ENCODE measurements at places on chromosomes 5 and 9.

- no peak for DNase-seq
These were observed 1637.8 kb upstream of the C9orf72 start for GRCh38 chr9:29211003-29211579.

GRCh38 chr5:948472-949274, 56.0 kb downstream of the TRIP13 start:
- DNase-seq: no peak

GRCh38 chr9:105006514-105006913, 78.6 kb upstream of the ABCA1 start:
- no peak for DNase-seq

DNA sequence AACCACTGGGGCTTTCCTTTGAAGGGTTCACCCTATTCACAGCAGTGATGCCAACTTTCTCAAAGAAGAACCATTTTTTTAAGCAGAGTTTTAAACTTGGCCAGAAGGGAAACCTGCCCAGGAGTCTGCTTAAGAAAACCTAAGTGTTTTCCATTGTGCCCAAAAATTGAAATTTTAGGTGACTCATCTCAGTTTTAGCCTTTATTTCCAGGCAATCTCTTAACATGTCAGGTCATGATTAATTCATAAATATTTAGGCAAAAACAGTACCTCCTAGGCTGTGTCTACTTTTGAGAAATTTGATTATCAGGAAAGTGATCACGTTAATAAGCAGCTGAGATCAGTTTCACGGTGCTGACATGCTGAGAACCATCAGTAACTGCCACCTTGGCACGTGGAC, 61.9 kb downstream of the TLE1 start:
- DNase-seq: no peak

DNA sequence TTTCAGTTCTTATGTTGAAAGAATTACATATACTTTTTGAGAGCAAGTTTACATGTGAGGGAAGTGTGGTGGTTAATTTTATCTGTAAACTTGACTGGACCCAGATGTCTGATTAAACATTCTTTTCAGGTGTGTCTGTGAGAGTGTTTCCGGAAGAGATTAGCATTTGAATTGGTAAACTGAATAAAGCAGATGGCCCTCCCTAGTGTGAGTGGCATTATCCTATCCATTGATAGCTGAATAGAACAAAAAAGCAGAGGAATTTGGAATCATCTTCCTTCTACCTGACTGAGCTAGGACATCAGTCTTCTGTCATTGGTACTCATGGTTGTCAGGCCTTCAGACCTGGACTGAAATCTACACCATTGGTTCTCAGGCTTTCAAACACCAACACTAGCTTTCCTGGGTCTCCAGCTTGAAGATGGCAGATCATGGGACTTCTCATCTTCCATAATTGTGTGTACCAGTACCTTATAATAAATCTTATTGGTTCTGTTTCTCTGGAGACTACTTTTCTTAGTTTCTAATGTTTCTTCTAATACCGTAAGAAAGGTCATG, 36.6 kb downstream of the NREP start:
- no peak for DNase-seq

- no peak for DNase-seq
These were observed 154.6 kb downstream of the SYK start for GRCh38 chr9:90956026-90956810.

DNA sequence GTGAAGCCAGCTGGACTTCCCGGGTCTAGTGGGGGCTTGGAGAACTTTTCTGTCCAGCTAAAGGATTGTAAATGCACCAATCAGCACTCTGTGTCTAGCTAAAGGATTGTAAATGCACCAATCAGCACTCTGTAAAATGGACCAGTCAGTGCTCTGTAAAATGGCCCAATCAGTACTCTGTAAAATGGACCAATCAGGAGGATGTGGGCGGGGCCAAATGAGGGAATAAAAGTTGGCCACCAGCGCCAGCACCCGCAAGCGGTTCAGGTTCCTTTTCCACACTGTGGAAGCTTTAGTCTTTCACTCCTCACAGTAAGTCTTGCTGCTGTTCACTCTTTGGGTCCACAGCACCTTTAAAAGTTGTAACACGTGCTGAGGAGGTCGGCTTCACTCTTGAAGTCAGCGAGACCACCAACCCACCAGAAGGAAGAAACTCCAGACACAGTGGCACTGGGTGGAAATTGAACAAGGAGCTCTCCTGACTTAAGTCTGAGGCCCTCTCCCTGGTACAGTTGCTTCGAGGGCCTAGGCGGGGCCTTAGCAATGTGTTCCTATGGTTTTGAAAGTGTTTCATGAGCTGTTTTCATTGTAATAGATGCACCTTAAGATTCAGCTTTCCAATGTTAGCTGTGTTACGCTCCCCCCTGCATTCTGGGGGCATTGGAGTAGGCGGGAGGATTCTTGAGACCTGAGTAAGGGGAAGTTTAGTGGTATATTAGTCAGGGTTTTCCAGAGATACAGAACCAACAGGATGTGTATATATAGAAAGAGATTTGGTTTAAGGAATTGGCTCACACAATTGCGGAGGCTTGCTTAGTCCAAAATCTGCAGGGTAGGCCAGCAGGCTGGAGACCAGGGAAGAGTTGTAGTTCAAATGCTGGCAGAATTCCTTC, 21.5 kb upstream of the MYO10 start:
- DNase-seq: peak; percentile 98

- DNase-seq: no peak
These were observed 41.0 kb upstream of the IRX4 start for GRCh38 chr5:1923766-1924165.

- no peak for DNase-seq
These were observed 17.4 kb downstream of the GPSM1 start for GRCh38 chr9:136344544-136345280.

DNA sequence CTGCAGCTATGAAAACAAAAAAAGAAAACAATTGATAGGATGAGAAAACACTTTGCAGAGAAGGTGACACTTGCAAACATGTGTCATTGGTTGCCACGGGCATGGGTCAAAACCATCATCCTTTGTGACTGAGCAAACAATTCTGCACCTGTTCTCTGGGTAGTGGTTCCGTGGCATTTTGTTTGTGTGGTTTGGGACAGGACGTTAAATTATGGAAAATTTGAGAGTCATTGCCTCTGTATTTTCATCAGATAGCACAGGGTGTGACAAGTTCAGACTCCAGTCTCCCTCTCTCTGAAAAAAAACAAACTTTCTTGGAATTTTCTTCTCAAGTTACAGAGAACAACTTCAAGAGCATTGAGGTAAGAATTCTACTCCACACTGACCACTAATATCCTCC, 113.4 kb upstream of the HMHB1 start:
- DNase-seq: no peak

GRCh38 chr5:123706531-123706930, 194.6 kb downstream of the CSNK1G3 start:
- DNase-seq: no peak

DNA sequence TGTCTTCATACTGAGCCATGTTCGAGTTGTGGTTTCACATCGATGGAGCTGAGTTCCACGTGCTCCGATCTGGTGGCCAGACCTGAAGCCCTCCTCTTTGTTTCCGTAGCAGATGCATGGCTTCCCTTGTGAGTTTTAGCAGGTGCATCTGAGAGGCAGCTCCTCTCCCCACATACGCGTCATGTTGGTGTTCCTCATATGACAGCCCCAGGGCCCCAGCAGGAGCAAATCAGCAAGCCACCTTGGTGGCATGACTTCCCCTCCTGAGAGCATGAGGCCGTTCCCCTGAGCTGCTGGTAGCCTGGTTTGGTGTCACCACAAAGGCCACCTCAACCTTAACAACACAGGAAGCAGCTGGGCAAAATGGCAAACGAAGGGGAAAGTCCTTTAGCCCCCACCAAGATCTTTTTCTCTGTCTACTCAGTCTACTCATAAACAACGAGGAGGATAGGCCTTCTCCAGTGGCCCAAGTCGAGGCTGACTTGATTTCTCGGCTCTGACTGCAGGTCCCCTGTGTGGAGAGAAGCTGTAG, 5.9 kb downstream of the CYFIP2 start:
- DNase-seq: no peak

DNA sequence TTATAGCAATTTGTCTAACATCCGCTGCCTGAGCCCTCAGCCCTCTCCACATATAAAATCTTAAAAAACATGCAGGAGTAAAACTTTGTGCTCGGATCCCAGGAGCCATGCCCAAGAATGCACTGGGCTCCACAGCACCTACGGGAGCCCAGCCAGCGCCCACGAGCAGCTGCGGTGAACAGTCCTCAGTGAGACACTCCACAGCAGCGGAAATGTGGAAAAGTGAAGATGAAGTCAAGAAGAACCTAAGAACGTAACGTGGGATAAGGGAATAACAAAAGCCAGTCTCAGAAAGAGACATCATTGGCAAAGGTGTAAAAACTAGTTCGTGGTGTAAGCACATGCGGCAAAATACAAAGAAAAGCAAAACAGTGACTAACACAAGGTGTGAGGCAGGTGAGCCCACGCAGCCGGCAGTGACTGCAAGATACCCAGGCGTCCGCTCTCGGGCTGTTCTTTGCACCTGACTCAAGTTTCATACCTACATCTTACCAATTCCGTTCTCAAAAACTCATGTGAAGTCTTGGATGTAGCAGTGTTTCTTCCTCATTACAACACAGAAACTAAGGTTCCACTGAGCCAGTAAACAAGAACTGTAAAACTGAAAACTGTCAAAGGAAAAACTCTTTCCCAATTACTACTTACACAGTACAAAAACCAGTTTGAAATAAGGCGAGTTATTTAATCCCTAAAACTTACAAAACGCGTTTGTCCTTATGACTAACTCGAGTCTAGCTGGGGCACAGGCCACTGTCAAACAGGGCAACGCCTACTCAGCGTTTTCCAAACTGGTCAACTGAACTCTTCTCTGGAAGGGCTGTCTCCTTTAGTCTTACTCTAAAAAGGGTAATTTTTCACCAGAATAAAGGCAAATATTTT, 1.7 kb downstream of the CAMSAP1 start:
- no peak for DNase-seq

DNA sequence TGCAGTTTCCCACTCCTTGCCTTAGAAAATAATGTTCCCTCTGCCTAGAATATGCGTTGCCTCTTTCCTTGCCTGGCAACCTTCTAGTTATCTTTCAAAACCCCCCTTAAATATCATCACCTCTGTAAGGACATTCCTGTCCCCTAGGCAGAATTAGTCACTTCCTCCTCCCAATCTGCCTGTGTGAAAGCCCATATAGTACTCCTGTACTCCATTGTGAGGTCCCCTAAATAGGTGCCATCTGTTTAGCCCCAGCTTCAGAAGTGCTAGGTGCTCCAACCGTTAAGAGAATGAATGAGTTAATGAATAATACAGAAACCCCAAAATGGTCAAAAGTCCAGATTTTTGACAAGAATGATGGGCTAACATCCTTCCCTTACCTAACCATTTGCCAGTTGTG, 181.4 kb downstream of the GDNF start:
- DNase-seq: no peak

GRCh38 chr5:145917288-145917687, 19.1 kb upstream of the SH3RF2 start:
- DNase-seq: no peak

DNA sequence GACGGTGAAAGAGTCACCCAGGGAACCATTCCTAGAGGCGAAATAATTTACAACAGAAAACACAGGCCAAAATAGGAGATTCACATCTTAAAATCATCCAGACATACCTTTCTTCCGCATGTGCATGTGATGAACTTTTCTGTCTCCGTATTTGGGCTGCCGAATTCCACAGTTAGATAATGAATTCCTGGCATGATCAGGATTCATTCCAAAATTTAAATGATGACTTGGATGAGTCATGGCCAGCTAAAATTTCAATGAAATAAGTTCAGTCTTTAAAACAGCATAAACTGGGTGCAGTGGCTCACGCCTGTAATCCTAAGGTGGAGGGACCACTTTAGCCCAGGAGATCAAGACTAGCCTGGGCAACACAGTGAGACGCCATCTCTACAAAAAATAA, 82.7 kb downstream of the DROSHA start:
- peak; percentile 67 for DNase-seq

GRCh38 chr9:91992461-91993041, 42.5 kb upstream of the ROR2 start:
- no peak for DNase-seq

DNA sequence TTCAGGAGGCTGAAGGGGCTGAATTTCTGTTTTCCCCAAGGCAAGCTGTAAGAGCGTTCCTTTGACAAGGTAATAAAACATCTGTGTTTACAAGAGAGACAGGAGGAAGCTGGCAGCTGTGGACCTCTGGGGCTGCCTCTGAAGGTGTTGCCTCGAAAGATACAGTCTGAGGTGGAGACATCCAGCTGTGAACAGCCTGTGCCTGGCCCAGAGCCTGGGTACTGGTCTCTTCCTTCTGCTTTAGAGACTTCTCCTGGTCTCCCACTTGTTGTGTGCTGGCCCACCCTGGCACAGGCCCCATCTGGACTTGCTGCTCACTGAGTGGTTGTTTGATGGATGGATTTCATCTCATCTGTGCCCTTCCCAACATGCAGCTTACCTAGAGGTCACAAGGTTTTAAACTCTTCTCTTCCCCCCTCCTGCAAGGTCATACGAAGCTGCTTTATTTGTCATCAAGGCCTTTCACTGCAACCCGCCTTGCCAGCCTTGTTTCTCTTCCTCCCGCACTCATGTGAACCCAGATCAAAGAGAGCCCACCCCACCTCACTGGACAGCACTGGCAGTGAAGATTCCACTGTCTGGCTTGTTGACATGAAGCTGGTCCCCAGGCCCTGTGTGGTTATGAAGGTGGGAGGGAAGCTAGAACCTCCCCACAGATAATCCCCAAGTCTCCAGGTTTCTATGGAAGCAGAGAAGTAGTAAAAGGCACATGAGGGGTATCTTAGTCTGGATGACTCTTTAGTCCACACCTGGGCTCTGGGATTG, 35.0 kb upstream of the ALDH1B1 start:
- DNase-seq: no peak

GRCh38 chr5:55407059-55407684, 99.4 kb downstream of the MTREX start:
- DNase-seq: no peak

DNA sequence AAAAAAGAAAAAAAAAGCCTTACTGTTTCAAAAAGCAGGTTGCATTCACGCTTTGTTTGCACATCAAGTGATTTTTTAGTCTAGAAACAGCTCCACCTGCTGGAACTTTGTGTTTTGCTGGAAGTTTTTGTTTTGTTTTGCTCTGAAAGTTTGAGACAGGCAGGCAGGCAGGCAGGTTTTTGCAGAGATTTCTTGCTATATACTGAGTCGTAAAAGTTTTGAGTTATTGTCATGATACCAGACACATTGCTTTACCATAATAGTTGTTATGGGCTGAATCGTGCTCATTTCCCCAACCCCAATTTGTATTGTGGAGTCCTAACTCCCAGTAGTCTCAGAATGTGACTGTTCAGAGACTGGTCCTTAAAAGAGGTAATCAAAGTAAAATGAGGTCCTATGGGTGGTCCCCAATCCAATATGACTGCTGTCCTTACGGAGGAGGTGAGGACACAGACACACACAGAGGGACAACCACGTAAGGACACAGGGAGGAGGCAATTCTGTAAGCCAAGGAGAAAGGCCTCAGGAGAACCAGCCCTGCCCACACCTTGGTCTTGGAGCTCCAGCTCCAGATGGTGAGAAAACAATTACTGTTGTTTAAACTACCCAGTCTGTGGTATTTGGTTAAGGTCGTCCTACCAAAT, 20.9 kb downstream of the OR2Y1 start:
- DNase-seq: peak; percentile 15

GRCh38 chr5:123088031-123088805, 823 bp upstream of the PRDM6 start:
- no peak for DNase-seq

- DNase-seq: no peak
These were observed 13.6 kb downstream of the TCF7 start for GRCh38 chr5:134127988-134128647.
